ENCODE measurements at places on chromosomes 13 and 19. TPM values are rescaled to one million over a fixed set of nuclear protein-coding genes. Genes with fewer than 3 reads are reported as not detected.

DNA sequence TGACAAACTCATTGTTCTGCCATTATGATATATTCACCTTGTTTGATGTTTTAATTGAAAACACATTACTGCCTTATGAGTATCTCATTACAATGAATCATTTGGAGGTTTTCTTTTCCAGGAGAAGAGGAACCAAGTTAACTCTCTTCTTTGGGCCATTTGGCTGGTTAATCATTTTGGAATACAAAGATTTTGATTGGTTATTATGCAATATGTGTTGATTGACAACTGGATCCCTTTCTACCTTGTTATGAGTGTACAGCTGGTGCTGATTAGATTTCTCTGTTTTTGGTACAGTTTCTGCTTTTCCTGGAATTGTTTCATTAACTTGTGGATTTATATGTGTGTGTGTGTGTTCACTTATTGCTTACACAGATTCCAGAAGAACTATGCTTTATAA, 49.2 kb upstream of the RGCC start:
- no peak for DNase-seq

DNA sequence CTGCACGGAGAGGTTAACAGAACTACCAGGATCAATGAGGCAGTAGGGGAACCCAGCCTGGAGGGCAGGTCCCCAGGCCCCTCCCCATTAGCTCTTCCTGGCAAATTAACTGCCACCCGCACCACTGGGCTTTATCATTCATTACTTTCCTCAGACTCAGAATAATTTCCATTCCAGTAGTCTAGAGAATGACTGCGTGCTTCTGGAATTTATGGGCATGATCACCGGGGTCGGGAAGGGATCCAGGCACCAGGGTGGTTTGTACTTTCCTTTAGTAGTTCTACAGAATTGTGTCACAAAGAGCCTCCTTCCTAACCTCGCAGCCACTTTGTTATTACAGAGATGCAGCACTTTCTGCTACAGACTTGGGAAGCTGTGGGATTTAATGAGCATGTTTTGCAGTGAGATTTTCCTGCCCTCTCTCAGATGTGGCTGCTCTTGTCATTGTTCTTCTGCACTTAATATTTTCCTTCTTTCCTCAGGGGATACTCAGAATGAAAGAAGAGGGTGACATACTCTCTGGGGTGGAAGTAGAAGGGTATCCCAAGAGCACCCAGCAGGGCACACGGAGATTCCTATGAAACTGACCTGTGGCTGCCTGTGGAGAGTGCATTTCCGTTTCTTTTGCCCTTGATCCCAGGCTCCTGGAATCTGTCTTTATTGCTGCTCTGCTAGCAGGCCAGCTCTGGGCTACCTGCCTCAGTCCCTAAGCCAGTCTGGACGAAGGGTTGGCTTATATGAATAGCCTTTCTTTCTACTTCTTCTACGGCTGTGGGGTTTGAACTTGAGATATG, 285.0 kb upstream of the SLC10A2 start:
- DNase-seq, result no peak

DNA sequence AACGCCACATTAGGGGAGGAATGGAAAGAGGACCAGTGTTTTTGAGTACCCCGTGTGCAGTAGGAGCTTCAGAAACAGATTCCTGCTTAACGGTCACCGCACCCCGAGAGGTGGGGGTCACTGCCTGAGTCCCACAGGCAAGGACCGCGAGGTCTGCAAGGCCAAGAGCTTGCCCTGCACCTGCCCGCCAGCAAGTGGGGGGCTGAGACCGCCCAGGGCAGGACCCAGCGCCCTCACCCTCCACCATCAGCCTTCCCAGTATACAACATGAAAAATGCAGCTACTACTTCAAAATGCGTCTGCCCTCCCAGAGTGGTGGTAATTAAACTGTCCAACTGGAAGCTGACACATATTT, 44.9 kb downstream of the COL4A1 start:
- no peak for DNase-seq

GRCh38 chr19:50383001-50383851, 921 bp upstream of the POLD1 start:
- DNase-seq, result no peak

- no peak for DNase-seq
Observed at GRCh38 chr13:26946684-26947343, 186.2 kb upstream of the GPR12 start.

- no peak for DNase-seq
Observed at GRCh38 chr13:90477216-90477615, 870.3 kb upstream of the MIR17HG start.

CNFN gene
- total RNA-seq, result not detected

SNRPA gene
- 202 TPM for total RNA-seq

CNN1 gene
- total RNA-seq, result not detected

RNASEH2B gene
- total RNA-seq, result 70.7 TPM

VSIG10L gene
- total RNA-seq, result 3.6 TPM

PINLYP gene
- 13.8 TPM for total RNA-seq
